ENCODE measurements at places on chromosomes 1 and 21.

GRCh38 chr1:11455967-11456570, 22.9 kb upstream of the DISP3 start:
- no peak for DNase-seq

- no peak for DNase-seq
Measured at GRCh38 chr1:107533436-107533835, 392.6 kb downstream of the NTNG1 start.

DNA sequence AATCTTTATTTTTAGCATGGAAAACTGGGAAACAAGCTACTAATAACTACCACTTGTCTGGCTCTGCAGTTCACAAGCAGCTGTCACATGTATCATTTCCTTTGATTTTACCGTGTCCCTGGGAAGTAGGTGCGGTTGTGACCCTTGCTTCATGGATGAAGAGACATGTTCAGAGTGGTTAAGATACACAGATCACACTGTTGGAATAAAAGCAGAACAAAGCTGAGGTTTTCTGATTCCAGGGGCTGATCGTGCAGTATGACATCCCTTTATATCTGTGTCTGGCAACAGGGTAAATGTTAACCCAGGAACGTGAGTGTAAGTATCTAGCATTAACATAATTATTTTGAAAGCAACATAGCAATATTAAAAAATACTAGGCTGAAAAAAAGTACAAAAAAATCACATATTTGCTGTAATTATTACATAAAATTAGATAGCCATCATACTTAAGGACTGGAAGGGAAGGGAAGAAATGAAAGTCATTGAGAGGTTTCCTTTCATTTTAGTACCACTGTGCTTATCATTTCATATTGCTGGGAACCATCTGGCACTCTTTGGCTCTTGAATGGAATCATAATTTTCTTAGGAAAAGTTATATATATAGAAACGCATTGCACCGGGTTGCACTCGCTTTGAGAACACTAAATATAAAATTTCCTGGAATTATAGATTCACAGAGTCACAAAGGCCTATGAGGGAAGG, 62.8 kb upstream of the PAXBP1 start:
- no peak for DNase-seq

DNA sequence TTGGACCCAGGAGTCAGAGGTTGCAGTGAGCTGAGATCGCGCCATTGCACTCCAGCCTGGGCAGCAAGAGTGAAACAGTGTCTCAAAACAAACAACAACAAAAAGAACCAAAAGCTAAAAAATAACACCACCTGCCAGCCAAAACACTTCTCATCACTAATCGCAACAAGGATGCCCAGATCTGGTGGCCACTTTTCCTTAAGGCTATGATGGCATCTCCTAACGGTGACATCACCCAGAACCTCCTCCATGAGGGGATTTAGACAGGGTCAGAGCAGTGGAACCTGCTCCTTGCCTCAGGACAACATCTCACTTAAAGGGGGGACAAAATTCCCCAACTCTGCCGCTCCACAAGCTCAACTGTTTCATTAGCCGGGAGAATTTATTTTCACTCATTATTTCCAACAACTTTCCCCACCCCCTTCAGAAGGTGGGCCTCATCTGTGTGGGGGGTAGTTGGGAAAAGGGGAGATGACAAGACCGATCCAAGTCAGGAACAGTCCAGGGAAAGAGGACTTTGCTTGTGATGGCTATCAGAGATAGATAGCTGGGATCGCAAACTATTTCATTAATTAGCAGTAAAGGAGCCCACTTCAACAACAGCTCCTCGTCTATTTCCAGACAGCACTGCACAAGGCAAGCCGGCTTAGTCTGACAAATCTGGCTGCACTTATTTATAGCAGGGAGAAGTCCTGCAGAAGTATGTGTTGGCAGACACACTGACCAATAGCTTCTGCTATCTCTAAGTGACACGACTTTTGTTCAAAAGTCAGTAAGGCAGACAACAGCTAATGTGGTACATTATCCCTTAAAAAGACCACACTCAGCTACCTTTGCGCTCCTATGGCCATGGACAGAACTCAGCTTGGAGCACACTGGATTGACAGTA, 2.6 kb downstream of the PABPC4 start:
- no peak for DNase-seq

DNA sequence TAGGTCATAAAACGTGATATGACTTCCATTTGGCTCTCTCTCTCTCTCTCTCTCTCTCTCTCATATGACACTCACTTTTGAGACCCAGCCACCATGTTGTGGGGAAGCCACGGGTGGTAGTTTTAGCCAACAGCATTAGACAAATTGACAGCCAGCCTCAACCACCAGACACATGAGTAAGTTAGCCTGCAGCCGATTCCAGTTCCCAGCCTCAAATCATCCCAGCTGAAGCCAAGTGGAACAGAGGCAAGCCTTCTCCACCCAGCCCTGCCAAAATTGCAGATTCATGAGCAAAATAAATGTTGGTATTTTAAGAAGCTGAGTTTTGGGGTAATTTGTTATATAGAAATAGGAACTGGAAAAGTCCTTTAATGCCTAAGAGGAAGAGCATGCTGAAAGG, 98.0 kb upstream of the DNAH14 start:
- no peak for DNase-seq

DNA sequence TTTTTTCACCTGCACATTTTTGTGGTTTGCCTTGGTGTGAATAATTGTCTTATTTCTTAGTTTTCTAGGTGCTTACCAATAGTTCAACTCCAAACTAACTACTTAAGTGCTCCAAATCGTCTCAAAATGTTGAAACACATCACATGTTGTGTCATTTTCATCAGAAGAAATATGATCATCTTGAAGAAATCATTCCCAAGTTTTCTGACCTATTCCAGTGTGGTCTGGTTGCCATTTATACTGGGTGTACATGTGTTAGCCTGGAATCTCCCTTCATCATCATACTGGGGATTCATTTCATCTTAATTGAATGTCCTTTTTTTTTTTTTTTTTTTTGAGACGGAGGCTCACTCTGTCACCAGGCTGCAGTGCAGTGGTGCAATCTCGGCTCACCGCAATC, 67.0 kb downstream of the EIF2B3 start:
- DNase-seq: no peak

- DNase-seq: no peak
Measured at GRCh38 chr1:202964791-202965410, 2.2 kb downstream of the CYB5R1 start.

DNA sequence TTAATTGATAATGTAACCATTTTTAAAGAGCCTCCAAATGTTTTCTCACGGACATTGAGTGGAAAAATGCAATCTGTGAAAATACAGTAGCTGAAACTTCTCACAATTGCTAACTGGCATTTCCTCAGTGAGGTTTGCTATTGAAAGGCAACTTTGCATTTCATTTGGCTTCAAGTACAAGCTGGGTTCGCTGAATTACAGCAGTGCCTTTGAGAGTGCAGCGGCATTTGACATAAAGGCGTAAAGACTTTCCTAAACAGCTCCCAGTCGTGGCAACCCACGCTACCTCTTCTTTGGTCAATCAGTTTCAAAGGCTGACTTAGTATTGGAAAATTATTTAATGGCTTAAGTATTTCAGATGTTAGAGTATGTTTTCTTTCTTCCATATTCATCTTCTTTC, 39.3 kb upstream of the ZBTB18 start:
- DNase-seq: no peak

GRCh38 chr1:57966751-57967406, 543.0 kb upstream of the DAB1 start:
- DNase-seq: no peak

DNA sequence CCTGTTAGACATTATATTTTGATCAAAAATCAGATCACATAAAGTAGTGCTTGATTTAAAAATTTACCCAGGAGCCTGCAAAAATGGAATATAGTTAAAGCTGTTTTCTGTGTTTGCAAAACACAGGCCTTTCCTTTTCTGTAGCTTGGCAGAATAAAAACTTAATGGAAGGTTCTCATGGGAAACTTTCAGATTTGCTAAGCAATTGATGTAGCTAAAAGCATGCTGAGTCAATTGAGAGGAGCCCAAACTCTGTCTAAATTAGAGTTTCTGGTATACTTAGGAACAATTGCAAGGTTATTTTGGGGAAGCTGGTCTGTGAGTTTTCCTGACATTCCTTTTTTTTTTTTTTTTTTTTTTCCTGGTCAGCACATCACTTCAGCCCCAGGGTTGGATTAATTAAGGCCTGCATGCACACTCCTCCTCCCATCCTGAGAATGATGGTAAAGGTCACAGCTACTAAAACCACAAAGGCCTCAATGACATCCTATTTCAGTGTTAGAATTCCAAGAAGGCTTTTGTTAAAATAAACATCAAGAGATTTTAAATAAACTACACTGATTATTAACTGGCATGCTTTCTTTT, 608.7 kb downstream of the PLPP3 start:
- DNase-seq: no peak

DNA sequence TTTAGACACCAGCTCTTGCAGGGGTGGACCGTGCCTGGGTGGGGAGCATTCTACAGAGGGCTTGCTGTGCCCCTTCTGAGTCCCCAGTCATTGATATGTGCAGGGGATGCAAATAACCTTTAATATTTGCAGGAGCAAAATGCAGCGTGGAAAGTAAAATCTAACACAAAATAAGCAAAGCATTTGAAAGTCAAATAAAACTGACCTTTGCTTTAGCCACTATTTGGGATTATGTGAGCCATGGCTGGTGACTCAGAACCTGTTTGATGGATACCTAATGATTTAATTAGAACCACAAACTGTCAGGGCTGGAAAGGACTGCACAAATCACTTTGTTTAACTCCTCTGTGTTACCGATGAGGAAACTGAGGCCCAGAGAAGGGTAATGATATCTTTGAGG, 377.5 kb downstream of the HHAT start:
- no peak for DNase-seq

DNA sequence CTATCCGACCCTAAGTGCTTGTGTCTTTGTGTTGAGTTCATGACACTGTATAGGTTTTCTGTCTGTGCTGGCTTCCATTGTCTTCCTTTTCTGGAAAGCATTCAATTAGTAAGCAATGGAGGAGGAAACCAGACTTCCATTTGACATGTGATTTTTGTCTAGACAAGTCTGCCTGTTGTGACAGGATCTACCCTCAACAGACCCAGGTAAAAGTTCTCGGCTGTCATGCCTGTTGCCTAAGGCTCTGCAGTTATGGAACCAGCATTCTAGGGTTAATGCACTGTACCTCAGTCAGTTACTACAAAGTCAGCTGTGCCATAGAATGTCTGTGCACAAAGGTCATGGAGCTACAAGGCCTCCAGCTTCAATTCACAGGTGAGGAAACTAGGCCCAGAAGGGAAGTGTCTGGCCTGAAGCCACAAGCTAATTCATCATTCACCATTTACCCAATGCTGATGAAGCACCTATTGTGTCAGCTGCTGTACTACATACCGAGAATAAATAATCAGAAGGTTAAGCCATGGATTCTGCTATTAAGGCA, 72.3 kb downstream of the PLPP3 start:
- DNase-seq: no peak

DNA sequence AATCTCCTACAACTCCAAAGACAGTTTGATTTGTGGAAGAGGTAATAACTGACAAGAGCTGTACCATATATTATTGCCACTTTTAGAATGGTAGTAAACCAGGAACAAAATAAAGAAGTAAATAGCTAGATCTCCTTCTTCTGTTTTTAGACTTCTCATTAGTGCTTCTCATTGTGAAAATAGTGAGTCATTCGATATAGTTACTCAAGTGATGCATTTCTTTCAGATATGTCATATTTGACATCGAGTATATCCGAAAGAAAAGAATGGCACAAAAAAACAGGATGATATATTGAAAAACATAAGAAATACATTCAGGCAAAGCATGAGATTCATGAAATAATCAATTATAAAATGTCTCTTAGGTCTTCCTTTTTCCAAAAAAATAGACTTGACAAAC, 1346.1 kb downstream of the BRINP3 start:
- DNase-seq: no peak

GRCh38 chr21:24275616-24276015, 1331.7 kb downstream of the MRPL39 start:
- DNase-seq: no peak

DNA sequence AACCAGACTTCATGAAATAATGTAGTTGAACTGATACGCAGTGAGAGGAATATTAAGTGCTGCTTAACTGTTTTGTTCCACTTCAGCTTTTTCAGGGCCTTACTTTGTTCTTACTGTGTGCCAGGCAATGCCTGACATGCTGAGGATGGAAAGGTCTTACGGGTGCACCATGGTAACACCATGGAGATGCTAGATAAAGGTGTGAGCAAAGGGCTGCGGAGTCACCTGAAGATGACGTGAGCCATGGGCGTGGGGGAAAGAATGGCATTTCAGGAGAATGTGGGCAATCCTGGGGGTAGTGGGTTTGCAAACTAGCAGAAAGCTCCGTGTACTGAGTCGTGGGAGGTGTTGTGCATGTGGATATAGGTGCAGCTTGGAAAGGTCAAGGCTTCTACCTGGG, 27.3 kb downstream of the MAN1C1 start:
- DNase-seq: no peak

DNA sequence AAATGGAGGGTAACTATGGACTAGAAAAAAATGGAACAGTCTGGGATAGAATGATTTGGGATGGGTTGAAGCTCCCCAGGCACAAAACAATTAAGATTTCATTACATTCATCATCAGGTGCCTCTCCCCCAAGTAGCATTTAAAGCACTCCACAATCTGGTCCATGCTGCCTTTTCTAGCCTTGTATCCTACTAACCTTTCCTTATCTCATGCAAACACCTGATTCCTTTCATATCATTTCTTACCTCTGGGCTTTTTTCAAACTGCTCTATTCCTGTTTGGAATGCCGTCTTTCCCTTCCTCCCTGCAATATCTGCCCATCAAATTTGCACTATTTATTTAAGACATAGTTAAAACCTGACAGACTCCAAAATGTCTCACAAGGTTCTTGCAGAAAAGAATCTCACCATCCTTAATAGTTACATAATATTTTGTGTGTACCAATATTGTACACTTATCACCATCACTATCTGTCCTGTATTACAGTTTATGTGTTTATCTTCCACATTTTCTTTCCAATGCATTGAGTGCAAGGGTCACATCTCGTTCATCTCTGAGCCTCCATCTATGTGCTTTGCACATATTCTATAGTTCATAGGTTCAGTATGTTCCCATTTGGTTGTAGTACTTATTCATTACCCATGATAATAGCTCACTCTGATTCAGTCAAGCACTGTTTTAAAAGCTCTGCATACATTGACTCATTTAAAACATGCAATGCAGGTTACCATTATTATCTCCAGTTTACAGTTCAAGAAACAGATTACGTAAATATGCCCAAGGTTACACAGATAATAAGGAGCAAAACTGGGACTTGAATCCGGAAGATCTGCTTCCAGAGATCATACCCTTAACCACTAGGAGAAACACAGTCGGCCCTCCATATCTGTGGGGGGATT, 16.1 kb upstream of the SHCBP1L start:
- no peak for DNase-seq

GRCh38 chr1:93675931-93676330, 5.7 kb downstream of the BCAR3 start:
- DNase-seq: no peak

DNA sequence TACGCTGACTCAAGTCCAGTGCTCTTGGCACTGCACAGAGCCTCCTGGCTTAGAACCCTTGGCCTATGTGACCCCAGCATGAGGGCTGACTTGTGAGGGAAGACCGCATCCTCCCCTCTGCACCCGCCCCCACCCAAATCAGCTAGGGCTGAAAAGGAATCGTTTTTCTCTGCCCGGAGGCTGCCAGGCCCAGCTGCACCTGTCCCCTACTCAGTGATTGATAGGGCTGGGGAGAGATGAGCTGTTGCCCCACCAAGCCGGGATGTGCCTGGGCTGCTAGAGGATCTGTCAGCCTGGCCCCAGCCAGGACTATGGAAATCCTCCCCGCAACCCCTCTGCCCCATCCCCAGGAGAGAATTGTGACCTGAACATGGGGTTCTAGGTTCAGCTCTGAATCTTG, 20.6 kb downstream of the MYOG start:
- DNase-seq: no peak

GRCh38 chr1:94660994-94661393, 119.4 kb upstream of the F3 start:
- DNase-seq: no peak

All from Panc1 (cell line).